ENCODE measurements at places on chromosomes 3 and 15.

- no peak for DNase-seq
Measured at GRCh38 chr3:78951342-78951945, 816.4 kb downstream of the ROBO1 start.

DNA sequence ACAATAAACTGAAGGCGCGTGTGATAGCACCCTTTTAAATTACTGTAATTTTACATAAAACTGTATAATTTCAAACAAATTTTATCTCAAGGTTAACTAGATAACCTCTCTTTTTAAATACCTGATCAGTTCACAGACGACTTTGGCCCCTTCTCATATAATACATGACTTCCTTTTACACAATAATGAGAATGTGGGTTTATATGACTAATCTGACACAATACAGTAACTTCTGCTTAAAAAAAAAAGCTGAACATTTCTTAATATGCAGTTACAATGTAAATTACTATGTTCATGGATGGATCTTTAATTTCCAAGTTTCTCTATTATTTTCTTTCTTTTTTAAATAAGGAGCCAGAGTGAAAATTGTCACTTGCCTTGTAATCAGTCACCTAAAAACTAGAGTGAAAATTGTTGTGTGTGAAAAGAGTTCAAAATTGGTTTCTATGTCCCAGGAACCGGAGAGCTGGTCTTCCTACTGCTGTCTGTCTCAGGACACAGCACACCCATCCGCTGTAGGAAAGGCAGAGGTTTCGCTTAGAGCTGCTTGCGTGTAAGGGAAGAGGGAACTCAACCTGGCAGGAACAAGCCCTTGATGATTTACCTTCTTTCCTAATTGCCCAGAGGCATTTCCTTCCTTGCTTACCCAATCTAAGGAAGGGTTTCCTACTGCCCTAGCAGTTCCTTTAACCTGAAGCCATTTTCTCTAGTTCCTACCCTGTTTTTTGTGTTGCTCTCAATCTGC is 33.3 kb downstream of the PLD1 start:
- no peak for DNase-seq

- DNase-seq: no peak
Measured at GRCh38 chr3:53633197-53633787, 138.9 kb downstream of the CACNA1D start.

- no peak for DNase-seq
Measured at GRCh38 chr3:35183927-35184675, 455.2 kb upstream of the ARPP21 start.

DNA sequence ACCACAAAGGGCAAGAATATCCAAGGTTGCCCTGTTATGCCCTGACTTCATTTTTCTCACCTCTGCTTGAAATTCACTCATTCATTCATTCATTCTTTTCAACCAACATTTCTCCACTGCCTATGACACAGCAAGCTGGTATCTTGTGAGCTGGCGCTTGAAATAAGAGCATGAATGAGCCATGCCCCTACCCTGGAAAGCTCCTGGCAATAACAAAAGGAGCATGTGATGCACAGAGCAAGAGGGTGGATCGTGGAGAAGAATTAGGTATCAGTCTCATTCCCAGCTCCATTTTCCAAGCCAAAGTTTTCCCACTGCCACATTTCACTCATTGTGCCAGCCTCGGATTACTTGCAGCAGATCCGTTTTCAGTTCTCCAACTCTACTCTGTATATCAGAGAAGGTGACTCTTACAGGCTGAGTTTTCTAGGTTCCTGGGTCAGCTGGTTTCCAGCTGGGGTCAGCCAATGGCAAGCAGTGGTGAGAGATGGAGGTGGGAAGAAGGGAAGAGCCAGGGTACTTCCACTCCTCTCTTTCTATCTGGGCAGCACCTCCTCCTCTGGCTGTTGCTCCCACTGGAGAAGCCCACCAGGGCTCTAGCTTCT is 144.8 kb downstream of the SUCLG2 start:
- no peak for DNase-seq

DNA sequence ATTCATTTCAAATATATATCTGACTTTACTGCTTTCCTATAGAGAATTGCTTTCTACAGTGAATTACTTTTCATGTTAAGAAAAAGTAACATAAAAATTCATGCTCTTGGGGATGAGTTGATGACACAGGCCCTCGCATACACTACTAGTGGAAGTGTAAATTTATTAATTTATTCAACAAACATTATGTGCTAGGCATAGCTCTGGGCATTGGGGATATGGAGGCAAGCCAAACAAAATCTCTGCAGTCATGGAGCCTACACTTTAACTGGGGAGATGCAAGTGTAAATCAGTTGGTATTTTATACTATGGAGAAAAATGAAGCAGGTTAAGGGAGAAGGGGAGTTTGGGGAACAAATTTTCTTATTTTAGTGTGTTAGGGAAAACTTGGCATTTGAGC is 340.7 kb downstream of the RAP2B start:
- no peak for DNase-seq

GRCh38 chr3:133880287-133880686 is 15.4 kb downstream of the RAB6B start:
- DNase-seq: no peak

- DNase-seq: no peak
Measured at GRCh38 chr3:194773771-194774455, 88.2 kb downstream of the FAM43A start.

DNA sequence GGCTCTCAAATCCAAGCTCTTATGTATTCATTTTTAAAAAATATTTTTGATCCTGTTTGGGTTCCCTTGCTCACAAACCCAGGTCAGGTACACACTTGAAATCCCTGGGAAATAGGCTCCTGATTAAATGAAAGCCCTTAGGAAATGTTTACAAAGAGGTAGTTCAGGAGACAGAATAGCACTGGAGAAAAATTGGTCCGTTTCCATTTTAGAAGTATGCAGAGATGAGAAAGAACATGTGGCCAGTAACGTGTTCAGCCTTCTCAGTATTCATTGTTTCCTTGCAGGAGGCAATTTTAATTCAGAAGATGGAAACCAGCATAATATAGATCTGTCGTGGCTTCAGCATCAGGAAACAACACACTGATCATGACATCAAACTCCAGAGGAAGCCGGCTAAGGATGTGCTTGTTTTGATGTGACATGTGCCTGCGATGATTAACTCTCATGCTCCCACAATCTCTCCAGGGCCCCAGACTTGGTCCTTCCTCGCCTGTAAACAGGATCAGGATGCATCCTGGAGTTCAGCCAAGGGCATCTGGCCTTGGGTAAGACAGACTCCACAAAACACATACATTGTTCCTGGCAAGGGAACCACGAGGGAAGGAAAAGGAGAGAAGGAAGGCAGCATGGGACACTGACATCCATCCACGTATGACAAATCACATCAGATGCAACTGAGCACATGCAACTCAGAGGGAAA is 350.5 kb upstream of the THBS1 start:
- no peak for DNase-seq

DNA sequence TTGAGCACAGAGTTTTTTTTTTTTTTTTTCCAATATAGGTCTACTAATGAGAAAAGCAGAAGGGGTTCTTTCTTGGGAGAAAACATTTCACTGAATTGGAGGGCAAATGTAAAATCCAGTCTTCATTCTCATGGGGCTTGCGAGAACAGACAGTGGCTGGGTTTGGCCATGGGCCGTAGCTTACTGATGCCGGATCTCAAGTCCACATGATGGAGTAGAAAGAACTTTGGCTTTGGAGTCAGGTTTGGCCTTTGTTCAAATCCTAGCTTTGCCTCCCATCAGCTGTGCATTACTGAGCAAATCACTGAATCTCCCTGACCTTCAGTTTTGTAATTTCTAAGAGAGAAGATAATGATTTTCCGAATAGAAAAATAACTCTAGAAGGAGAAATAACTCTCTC is 59.7 kb downstream of the LMCD1 start:
- no peak for DNase-seq

DNA sequence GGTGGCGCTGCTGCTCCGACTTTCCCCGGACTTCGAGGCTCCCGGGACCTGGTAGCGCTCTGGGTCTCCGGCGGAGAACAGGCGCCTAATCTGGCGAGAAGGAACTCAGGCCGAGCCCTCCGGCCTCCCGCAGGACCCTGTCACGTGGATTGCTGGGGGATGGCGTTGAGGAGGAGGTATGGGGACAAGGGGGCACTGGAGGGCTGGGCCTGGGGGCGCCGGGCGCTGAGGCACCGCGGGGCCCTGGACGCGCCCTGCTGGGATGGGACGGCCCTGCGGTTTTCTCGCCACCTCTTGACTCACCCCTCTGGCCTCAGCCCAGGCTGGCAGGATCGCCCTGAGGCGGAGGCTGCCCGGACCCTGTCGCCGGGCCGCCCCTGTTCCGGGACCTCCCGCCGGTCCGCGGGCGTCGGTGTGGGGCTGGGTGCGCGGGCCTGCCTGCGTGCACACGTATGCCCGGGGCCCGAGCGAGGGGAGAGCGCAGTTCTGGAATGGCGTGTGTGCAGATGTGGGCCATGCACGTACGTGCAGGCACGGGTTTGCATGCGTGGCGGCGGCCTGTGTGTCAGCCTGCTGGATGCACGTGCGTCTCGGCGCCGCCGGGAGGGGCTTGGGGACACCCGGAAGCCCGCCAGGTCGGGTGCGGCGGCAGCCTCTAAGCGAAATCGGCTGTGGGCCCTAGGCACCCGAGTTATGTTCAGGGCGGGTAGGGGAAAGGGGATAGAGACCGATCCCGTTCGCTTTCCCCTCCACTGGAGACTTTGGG is 752 bp downstream of the C15orf39 start:
- peak; percentile 61 for DNase-seq

- DNase-seq: no peak
Measured at GRCh38 chr15:69860321-69860720, 237.4 kb downstream of the TLE3 start.

DNA sequence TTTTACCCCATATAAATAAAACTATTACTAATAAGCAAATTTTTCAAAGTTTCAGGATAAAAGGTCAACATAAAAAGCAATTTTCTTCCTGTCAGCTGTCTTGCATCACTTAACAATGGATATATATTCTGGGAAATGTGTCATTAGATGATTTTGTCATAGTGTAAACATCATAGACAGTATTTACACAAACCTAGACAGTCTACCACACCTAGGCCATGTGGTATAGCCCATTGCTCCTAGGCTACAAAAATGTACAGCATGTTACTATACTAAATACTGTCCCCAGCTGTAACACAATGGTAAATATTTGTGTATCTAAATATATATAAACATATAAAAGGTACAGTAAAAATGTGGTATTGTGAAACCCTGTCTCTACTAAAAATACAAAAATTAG is 156.7 kb downstream of the ANO10 start:
- no peak for DNase-seq

- no peak for DNase-seq
Measured at GRCh38 chr3:183534249-183534648, 21.3 kb downstream of the KLHL6 start.

- no peak for DNase-seq
Measured at GRCh38 chr3:128573707-128574162, 76.9 kb downstream of the RPN1 start.

DNA sequence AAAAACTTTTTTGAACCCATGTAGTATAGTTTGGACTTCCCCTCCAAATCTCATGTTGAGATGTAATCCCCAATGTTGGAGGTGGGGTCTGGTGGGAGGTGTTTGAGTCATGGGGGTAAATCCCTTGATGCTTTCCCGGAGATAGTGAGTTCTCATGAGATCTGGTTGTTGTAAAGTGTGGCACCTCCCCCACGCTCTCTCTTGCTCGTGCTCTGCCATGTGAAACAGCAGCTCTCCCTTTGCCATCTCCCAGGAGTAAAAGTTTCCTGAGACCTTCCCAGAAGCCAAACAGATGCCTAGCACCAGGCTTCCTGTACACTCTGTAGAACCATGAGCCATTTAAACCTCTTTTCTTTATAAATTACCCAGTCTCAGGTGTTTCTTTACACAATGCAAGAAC is 16.0 kb upstream of the RNU6-1 start:
- DNase-seq: no peak

DNA sequence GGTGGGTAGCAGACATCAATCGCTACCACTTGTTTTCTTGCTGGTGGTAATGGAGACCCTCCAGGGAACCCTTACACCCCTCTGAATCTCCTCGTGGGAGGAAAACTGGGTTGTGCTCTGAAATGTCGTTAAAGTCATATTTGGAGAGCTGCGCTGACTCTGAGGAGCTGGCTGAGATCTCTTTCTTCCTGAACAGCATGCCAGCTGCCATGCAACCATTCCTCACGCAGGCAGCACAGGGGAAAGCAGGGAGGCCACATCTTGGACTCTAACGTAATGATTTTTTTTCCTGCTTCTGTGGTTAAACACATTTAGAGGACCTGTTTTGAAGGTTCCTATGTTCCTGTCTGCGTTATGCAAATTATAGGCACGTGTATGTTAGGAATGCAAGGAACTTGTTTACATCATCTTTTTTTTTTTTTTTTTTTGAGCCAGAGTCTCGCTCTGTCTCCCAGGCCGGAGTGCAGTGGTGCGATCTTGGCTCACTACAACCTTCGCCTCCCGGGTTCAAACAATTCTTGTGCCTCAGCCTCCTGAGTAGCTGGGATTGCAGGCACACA is 156.7 kb downstream of the TJP1 start:
- no peak for DNase-seq

DNA sequence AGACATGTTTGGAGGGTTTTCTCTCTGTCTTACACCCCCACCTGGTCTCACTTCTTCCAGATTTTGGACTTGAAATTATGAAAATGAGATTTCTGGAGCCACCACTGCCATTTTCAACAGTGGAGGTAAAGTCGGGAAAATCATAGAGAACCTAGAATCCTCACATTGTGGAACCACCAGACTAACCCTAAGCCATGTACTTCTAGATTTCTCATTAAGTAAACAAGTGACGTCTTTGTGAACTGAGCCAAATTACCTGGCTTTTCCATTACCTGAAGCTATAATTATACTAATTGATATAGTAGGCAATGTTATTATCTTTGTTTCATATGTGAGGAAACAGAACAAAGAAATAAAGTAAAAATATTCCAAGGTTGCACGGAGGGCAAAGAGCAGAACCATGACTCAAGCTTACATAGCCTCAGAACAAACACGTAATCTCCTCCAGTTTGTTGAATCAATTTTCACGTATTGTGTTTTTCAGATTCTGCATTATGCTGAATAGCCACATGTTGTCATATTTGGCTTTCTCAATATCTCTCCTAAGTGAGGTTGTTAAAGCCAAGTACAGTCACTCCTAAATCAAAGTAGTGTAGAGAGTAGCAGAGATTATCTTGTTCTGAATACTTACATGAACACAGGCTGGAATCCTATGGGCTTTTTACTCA is 101.3 kb upstream of the CMC1 start:
- no peak for DNase-seq

- DNase-seq: no peak
Measured at GRCh38 chr3:36210840-36211651, 169.3 kb upstream of the STAC start.

DNA sequence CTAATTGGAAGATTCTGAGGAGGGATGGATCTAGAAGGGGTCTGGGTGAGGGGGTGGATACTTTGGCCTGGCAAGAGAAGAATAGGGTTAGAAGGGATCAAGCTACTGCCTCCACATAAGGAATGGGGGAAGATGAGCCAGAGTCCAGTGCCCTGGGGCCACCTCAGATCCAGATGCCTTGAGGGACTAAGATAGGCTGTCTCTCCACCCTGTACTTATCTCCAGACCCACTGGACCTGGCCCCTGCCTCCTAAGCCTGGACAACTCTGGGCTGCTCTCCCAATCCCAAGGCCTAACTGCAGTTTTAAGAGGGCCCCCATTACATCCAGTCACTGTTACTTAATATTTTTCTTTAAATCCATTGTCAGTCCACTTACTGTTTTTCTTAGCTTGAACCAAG is 2.0 kb downstream of the DVL3 start:
- DNase-seq: no peak

GRCh38 chr3:74295479-74295878 is 319.0 kb downstream of the CNTN3 start:
- DNase-seq: no peak

- no peak for DNase-seq
Measured at GRCh38 chr15:55588815-55589115, 620 bp upstream of the PYGO1 start.

GRCh38 chr3:160455846-160456245 is 6.3 kb upstream of the TRIM59 start:
- DNase-seq: no peak
